ENCODE measurements at places on chromosomes 1 and 21. TPM values are rescaled to one million over a fixed set of nuclear protein-coding genes. Genes with fewer than 3 reads are reported as not detected.

Gene CRNN
- total RNA-seq: not detected

Gene S100A7
- not detected for total RNA-seq

Gene HES3
- total RNA-seq: not detected

Gene OR2T35
- not detected for total RNA-seq

Gene PLEKHG5
- total RNA-seq: 0.37 TPM

Gene C1orf174
- 31.7 TPM for total RNA-seq

Gene PYHIN1
- 0.20 TPM for total RNA-seq

Gene C1QTNF12
- total RNA-seq: 1.8 TPM

Gene PTGFRN
- total RNA-seq: 32.1 TPM

Gene SDHC
- 23.7 TPM for total RNA-seq

Gene RAB29
- 23.9 TPM for total RNA-seq

Gene PDZK1
- total RNA-seq: 0.39 TPM

Gene AADACL4
- not detected for total RNA-seq

Gene CHML
- total RNA-seq: 13.2 TPM

Gene DHX9
- 120 TPM for total RNA-seq

Gene NTNG1
- total RNA-seq: 12.7 TPM

Gene MCOLN2
- total RNA-seq: 0.37 TPM

Gene KCNH1
- total RNA-seq: not detected

Gene HMCN1
- total RNA-seq: 15.4 TPM

Gene CACHD1
- 4.4 TPM for total RNA-seq

Gene ITGB2
- total RNA-seq: not detected

Gene DSCAM
- not detected for total RNA-seq

Gene KCND3
- under 0.01 TPM for total RNA-seq

Gene VASH2
- total RNA-seq: under 0.01 TPM

Gene C1orf226
- total RNA-seq: not detected

Gene LCE3D
- not detected for total RNA-seq

Gene TINAGL1
- 0.39 TPM for total RNA-seq

Gene FCRLA
- total RNA-seq: 1.8 TPM

Gene ALX3
- not detected for total RNA-seq

Gene OR2L3
- not detected for total RNA-seq

Gene CSMD2
- total RNA-seq: 0.37 TPM

Gene FCRL2
- not detected for total RNA-seq

Gene USP25
- total RNA-seq: 28.3 TPM

Gene CTTNBP2NL
- total RNA-seq: 14.7 TPM

Gene URB2
- 9.9 TPM for total RNA-seq

Gene ERICH3
- not detected for total RNA-seq

Gene BEND5
- 1.1 TPM for total RNA-seq

Gene PRMT6
- total RNA-seq: 28.2 TPM

Gene RWDD3
- total RNA-seq: 10.4 TPM

Gene THEM5
- total RNA-seq: not detected

Gene ABCD3
- 30.1 TPM for total RNA-seq

Gene IVL
- total RNA-seq: under 0.01 TPM

Gene MROH7
- 0.37 TPM for total RNA-seq

Gene STXBP3
- total RNA-seq: 38.1 TPM

Gene LCE2A
- not detected for total RNA-seq

Gene ARMH1
- 0.59 TPM for total RNA-seq

Gene CFHR3
- not detected for total RNA-seq

Gene LYPD8
- not detected for total RNA-seq

Gene TSACC
- 0.20 TPM for total RNA-seq

Gene ETNK2
- total RNA-seq: 0.78 TPM

Gene CHRM3
- total RNA-seq: not detected

Gene HRNR
- not detected for total RNA-seq

Gene KCNJ9
- under 0.01 TPM for total RNA-seq

Gene NCF2
- total RNA-seq: not detected

Gene KCNK2
- total RNA-seq: 8.6 TPM

All from subcutaneous preadipocyte (primary cell).